Stimulated activated CD4-positive, alpha-beta T cell treated with anti-CD3 and anti-CD28 coated beads, Interleukin-12 subunit alpha, Interleukin-12 subunit beta, amount 100 ng/mL, for 48 hours (primary cell): ENCODE measurements at places on chromosomes 5 and 9.

DNA sequence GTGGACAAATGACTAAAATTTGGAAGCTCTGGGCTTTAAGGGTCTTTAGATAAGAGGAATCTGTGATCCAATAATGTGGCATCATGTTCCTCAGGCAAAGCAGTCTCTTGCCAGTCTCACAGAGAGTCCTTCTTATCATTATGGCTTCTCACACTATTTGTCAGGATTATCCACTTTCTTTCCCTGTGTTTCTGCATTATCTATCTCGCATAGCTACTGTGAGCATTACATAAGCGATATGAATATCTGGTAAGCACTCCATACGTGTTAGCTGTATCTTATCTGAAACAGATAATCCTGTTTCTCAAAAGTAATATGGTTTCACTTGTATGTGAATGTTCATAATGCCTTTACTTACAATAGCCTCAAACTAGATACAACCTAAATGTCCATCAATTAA lies 9.6 kb downstream of the MCC start:
- no peak for DNase-seq

DNA sequence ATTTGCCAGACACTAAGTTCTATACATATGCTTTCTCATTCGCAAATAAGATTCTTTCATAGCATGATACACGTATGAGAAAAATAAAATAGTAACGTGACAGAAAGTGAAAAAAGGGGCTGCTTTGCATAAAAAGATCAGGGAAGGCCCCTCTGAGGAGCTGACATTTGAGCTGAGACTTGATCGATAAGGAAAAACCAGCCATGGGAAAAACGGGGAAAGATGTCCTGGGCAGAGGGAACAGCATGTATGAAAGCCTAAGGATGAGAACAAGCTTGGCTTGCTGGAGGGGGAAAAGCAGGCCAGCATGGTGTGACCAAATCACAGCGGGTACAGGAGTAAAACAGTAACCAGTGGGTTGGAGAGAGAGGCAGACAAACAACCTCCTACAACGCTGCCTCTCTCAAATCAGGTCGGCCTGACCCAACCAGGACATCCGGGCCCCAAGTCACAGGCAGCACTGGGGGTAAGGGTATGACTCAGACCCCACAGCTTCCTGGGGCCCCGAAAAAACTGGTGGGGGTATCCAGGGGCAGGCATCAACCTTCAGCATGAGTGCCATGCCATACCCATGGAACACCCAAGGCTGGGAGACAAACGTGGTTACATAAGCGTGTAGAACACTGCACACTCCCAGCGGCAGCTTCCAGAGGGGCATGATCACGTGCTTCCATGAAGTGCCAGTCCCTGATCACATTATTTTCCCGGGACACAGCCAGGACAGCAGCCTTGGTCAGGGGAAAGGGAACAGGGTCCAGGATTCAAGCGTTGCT lies 2.2 kb downstream of the TNIP1 start:
- peak; percentile 70 for DNase-seq

GRCh38 chr9:38286766-38287165 lies 105.7 kb upstream of the ALDH1B1 start:
- DNase-seq = no peak

DNA sequence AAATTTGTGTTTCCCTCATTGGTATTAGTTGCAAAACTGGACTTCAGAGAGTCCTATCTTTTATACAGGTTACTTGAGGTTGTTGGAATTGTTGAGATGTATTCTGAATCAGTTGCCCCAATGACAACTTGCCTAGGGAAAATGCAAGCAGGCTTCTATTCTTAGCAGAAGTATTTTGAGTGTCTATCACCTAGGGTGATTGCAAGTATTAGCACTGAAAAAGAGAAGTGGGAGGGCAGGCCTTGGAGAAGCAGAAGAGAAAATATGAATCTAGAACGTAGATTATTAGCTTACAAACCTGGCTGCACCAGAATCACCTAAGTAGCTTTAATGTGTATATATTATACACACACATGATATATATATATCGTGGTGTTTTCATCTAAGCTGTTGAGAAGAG lies 43.2 kb downstream of the ADAMTS12 start:
- no peak for DNase-seq

GRCh38 chr5:86686046-86686445 lies 68.3 kb downstream of the COX7C start:
- DNase-seq = no peak

- no peak for DNase-seq
Observed at GRCh38 chr9:132241840-132242620, 80.2 kb downstream of the NTNG2 start.

GRCh38 chr5:94689908-94690307 lies 71.4 kb downstream of the SLF1 start:
- DNase-seq = no peak

DNA sequence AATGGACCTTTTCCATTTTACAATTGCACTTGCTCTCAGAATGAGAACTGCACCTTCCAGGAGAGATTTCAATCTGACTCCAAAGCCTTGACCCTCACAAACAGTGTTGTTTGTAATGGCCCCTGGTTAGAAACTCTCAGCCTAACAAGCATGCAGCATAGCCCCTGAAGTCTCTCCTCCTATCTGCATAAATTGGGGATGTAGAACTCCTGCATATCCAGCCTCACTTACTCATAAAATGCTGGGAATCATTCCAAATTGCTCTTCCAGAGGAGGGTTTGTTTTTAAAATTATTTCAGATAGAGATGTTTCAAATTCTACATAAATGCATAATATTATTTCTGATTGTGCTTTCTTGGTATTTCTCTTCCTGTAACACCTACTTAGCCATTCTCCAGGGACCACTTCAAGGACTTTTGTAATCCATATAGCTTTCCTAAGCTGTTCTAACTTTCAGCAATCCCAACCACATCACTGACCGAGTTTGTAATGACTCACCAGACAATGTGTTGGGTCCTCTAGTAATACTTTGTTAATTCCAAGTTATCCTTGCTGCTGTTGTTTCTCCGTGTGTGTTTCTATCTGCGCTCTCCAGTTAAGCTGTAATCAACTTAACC lies 143.8 kb upstream of the CCDC152 start:
- DNase-seq = no peak

DNA sequence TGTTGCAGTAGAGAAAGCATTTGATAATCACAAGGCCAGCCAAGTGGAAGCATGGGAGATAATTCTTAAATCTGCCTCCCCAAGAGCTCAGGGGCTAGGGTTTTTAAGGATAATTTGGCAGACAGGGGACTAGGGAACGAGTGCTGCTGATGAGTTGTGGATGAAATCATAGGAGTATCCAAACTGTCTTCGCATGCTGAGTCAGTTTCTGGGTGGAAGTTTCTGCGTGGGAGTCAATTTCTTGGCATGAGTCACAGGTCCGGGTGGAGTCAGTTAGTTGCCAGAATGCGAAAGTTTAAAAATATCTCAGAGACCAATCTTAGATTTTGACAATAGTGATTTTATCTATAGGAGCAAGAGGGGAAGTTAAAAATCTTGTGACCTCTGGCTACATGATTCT lies 112.6 kb downstream of the TMC1 start:
- DNase-seq = peak; percentile 8

DNA sequence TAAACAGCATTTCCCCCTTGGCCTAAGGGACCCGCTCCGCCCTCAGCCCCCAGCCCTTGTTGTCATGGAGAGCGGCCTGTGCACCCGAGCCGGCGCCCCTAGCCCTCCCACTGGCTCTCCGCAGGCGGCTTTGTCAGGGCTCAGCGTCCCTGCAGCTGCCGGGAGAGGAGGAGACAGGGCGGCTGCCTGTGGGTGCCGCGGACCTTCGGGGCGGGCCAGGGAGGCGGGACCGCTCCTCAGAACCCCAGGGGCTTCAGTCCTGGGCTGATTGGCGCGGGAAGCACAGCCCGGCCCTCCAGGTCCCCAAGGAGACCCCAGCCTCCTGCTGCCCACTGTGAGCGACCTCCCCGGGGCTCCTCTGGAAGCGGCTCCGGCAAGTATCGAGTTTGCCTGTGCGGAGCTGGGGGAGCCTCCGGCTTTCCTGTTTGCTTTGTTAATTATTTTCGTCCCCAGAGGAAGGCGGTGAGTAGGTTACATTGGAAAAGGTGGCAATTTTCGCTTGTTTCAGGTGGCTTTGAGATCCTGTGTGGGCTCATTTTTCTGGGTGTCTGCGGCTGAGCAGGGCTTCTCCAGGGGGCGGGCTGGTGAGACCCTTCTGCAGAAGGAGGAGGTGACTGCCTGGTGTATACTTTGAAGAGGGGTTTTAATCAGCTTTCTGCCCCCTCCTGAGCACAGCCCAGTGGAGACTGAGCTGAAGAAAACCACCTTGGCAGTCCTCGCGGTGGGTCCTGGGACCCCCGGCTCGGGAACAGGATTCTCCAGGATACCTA lies at the start of gene FGD3:
Gene FGD3 (plus strand): TSS at position 256 of the 770 bp plus-strand sequence. CDS start 28,734 bp downstream, outside the sequence.
- DNase-seq = no peak

DNA sequence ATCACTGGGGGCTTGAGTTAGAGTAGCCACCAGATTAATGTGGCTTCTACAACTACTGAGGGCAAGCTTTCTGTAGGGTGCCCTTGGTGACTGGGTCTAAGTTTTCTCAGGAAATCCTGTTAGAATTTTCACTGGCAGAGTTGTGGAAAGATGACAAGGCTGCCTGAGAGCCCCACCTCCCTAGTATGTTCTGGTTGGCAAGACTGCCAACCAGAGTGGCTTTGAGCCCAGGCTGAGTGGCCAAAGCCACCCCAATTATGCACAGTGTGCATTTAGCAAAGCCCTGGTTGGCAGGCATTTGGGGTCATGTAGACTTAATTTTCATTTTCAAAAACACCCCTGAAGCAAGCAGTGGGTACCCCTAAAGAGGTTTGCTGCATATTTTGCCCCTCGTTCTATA lies 136.7 kb upstream of the HAPLN1 start:
- DNase-seq = no peak

DNA sequence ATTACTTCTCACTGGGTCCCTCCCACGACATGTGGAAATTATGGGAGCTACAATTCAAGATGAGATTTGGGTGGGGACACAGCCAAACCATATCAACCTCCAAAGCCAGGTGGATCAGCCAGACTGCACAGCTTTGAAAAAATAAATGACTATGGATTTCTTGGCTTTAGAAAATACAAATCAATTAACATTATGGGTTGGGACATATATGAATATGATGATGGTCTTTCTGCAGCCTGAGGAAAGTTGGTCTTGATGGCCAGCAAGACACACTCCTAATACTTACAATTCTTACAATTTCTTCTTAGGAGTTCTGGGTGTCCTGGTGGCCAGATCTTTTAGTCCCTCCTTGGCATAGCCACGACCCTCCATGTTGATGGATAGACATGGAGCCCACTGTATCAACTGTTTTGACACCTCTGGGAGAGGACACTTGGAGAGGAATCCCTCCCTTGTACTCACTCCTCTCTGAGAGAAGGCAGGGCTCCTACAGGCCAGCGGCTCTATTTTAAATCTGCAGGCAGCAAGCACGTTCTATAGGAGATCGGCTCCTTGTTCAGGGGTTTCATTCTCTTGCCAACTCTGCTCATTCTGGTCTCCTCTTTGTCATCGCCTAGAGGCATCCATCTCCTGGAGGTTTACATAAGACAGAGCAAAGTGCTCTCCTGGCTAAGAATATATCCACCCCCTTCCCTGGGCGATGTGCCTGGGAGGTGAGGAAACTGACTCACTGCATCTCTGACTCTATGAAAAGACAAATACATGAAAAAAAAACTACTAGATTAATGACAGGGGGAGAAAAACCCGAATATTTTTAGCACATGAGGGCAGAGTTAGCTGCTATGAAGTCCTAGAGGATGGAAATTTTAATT lies 145.9 kb downstream of the CARTPT start:
- DNase-seq = no peak

GRCh38 chr9:125239631-125240597 lies 1.2 kb downstream of the HSPA5 start:
- no peak for DNase-seq

GRCh38 chr5:149113669-149114068 lies 27.6 kb upstream of the ABLIM3 start:
- no peak for DNase-seq
